C1 segment of cervical spinal cord (tissue), 14 donors: ENCODE measurements at places on chromosomes 7 and 10.

DNA sequence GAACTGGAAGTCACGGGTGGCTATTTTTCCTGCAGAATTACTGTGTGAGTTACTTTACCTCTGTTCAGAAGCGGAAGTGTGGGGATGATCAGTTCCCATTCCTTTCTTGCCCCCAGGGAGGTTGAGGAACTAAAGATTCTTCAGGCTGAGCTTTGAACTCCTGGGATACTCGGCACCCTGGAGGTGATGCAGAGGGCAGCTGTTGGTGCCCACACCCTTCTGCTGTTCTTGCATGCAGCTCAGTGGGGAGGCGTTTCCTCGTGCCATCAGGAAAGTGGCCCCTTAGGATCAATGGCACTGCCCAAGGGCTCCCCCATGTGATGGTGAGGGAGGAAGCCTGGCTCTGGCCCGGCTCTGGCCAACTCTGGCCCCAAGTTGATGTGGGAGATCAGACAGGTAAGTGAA lies 44.7 kb upstream of the MXI1 start:
- DNase-seq, result no peak

DNA sequence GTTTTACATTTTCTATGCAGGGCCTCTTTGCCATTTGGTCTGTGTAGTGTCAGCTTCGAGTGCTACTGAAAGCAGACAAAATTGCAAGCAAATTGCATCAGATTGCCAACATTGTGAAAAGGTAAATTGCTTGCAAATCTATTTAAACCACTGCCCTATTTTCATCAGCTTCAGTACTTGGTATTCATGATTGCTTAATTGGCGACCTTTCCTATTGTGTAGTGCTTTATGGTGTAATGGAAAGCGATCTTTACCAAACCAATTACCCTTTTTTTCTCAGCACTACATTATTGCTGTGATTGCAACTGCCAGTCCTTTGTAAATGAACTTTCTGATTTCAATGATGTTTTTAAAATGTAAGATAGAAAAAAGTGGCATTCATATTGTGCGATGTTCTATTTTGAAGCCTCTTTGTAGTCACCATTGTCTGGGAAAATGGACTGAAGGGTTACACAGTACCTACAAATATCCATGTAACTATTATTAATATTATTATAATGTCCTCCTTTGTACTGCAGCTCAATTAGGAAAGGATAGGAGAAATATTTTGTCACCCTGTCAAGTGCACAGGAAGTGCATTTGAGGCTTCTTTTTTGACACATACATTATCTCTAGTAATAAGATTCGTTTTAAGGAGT lies 177.7 kb upstream of the SP8 start:
- DNase-seq, result no peak

- DNase-seq, result no peak
Observed at GRCh38 chr10:123622381-123622780, 43.8 kb upstream of the GPR26 start.

- no peak for DNase-seq
Observed at GRCh38 chr7:139943401-139943800, 114.3 kb downstream of the TBXAS1 start.

DNA sequence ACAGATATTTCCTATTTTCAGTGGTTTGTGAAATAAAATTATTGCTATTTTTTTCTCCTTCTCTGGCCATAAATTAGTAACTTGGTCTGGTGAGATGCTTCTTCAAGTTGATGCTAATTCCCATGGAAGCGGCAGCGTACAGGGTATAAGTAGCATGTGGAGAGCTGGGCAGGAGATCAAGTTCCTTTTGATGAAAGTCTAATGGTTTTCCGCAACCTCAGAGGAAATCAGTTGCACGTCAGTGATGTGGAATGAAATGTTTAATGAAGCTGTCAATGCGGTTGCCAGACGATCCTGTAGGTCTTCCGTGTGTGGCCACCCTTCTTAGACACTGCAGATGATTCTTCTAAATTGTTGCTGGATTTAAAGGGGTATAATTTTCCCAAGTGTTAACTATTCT lies 236.4 kb upstream of the GRM3 start:
- DNase-seq, result no peak

DNA sequence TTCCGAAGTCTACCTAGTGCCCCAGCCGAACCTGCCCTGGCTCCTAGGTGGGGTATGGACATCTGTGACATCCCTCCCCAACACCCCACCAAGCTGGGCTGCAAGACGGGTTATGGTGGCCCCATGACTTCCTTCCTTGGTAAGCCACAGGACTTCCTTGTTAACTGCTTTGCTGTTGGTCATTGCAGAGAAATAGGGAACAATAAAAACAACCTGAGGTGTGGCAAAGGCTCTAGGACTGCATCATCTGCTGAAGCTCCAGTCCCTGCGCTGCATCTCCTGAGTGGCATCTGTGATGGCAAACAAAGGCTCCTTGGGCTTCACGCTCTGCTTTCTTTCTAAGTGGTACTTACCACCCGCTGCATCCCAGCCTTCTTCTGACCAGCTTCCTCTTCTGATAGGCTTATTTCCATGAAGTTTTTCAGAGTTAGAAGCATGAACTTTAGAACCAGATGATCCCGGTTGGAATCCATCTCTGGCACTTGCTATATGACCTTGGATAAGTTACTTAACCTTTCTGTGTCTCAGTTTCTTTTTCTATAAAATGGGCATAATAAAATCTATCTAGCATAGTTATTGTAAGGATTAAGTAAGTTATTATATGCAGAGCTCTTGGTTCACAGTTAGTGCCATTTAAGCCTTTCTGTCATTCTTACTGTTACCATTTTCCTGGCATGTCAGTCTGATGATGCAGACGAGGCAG lies 216.8 kb downstream of the RPS24 start:
- DNase-seq, result no peak
